ENCODE measurements at places on chromosomes 11 and 22.

- peak; percentile 53 for DNase-seq
Measured at GRCh38 chr11:46249103-46249937, 28.1 kb upstream of the CREB3L1 start.

- no peak for DNase-seq
Measured at GRCh38 chr11:65654375-65655349, 8.1 kb downstream of the RELA start.

DNA sequence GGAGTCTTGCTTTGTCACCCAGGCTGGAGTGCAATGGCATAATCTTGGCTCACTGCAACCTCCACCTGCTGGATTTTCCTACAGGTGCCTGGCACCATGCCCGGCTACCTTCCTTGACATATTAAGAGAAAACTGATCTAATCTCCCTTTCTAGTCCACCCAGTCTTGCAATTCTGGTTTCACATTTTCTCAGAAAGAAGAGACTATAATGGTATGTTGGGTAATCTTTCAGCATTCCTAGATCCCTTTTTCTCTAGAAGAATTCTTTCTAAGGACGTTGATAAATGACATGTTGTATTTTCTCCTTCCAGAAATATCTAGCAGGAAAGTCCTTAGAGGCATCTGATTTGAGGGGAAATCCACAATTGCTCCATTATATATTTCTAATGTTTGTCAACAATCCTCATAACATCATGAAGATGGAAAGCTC lies 10.4 kb upstream of the HSPA8 start:
- no peak for DNase-seq

GRCh38 chr11:23961503-23962338 lies 535.1 kb upstream of the LUZP2 start:
- no peak for DNase-seq

GRCh38 chr22:21974058-21974649 lies 8.4 kb downstream of the TOP3B start:
- DNase-seq, result no peak

GRCh38 chr11:16860617-16861016 lies 122.2 kb downstream of the C11orf58 start:
- no peak for DNase-seq

GRCh38 chr11:66326261-66327111 lies 9.6 kb upstream of the CD248 start:
- peak; percentile 49 for DNase-seq

- peak; percentile 18 for DNase-seq
Measured at GRCh38 chr11:80096736-80097135, 655.9 kb upstream of the TENM4 start.

DNA sequence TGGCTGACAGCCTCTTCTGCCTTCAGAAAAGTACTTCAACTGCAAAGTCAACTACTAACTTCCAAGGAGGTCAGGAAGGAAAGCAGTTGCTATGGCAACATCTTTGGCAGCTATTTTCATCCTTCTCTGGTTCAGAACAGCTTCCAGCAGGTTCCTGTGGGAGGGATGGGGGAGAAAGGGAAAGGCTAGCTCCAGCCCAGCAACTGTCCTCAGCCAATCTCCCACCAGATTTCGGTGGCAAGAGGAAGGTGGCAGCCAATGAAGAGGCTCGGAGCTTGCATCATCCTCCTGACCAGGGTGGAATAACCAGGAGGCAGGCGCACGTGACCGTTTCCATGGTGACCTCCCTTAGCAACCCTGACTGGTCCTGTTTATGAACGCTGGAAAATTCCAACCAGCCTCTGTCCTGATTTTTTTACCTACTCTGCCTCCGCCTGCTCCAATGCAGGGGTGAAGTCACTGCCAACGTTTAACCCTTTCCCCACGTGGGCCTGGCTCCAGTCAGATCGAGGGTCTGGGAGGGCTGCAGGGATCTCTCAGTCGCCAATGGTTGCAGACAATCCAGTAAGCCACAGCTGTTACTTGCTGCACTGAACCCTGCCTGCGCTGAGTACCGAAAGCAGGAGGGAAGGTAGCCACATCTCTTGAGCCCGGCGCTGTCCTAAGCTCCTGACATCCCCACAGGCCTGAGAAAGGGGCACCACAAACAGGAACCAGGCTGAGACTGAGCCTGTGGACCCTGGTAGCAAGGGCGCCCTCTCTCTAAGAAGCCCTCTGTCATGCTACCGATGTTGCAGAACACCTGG lies 11.2 kb upstream of the MALAT1 start:
- peak; percentile 99 for DNase-seq

DNA sequence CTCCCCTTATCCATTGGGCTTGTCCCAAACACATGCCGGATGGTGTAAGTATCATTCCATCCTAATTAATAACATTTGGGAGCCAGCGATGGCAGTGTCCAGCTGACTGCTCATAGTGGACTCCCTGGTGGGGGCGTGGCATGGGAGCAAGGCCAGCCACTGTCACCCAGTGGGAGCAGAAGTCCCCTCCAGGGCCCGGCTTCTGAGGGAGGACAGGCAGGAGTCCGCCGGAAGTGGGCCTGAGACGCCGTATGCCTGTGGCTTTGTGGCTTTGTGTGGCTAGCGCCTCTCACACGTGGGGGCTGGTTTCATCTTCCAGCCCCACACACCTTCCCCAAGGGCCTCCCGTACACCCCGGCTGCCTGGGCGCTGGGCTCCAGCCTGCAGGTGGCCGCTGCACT lies 124.5 kb downstream of the KCNQ1 start:
- no peak for DNase-seq

GRCh38 chr11:67352546-67353316 lies 615 bp downstream of the POLD4 start:
- DNase-seq, result no peak

DNA sequence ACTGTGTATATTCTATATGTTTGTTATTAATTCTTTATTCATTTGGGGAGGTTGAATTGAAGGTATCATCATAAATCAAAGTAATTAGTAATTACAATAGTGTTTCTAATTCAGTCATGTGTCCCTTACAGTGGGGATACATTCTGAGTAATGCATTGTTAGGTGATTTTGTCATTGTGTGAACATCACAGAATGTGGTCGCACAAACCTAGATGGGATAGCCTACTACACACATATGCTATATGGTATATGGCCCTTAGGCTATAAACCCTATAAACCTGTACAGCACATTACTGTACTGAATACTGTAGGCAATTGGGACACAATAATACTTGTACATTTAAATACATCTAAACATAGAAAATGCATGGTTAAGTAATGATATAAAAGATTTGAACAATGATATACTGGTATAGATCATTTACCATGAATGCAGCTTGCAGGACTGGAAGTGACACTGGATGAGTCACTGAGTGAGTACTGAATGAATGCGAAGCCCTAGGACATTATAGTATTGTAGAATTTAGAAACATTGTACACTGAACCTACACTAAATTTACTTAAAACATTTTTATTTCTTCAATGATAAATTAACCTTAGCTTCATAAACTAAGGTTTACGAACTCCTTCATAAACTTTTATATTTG lies 936.2 kb upstream of the CHORDC1 start:
- DNase-seq, result no peak

DNA sequence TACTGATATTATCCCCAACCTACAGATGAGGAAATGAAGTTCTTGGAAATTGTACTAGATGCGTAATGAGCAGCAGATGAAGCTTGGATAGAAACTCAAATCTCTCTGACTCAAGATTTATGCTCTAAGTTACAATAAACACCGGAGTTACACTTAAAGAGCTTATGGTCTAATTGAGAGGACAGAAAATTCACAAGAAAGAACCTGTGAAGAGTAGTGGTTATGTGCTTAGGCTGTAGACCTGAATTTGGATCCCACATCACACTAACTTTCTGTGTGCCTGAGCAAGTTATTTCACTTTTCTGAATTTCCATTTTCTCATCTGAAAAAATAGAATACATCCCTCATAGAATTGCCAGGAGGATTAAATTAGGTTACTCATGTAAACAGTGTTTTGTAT lies 58.5 kb downstream of the FLI1 start:
- no peak for DNase-seq

DNA sequence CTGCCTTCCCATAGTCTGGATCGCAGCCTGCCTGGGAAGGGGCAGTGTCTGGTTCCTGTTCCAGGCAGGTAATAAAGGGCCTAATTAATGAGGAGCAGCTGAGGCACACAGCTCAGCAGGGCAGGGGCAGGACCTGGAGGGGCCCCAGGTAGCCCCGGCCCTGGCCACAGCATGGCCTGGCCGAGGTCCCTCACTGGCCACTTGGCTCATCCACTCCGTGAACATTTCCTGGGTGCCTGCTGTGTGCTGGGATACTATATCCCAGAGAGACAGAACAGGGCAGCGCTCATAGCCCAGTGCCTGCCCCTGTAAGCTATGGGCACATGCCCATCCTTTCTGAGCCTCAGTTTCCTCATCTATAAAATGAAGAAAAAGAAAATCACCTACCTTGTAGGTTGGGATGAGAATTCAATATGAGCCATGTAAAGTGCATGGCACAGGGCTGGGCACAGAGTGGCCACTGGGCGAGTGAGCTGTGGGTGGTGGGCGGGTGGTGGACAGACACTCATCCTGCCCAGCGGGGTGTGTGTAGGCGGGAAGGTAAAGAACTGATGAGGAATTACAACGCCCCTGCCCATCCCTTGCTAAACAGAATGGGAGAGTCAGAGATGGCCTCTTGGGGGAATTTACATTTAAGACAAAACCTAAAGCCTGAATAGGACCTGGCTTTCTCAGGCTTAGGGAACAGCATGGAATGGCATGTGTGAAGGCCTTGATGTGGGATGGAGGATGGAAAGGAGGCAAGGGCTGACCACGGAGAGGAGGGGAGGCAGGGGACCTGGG lies 9.2 kb downstream of the MYRF start:
- DNase-seq, result no peak

- no peak for DNase-seq
Measured at GRCh38 chr11:126350836-126351235, 4.7 kb upstream of the ST3GAL4 start.

- no peak for DNase-seq
Measured at GRCh38 chr22:43417555-43417954, 5.7 kb downstream of the MPPED1 start.

GRCh38 chr22:22773979-22774604 lies 113.5 kb upstream of the IGLL5 start:
- DNase-seq, result no peak

DNA sequence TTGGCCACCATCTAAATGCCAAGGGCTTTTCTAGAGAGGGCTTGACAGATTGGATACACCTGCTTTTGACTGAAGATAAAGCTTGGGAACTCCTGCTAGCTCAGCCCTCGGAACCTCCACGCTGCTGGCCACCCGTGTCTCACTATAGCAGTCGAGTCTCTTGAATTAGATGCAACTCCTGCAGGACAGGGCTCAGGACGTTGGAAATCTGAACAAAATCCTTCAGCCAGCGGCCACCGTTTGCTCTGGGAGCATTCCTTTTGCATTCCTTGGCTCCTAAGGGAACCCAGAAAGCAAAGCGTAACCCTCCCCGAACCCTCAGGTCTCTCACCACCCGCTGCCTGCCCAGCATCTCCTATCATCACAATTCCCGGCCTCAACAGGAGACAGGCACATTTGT lies 77.8 kb downstream of the GRIK4 start:
- DNase-seq, result no peak

- no peak for DNase-seq
Measured at GRCh38 chr11:62008193-62008592, 40.8 kb upstream of the FTH1 start.
